ENCODE measurements at places on chromosomes 2 and 18.

DNA sequence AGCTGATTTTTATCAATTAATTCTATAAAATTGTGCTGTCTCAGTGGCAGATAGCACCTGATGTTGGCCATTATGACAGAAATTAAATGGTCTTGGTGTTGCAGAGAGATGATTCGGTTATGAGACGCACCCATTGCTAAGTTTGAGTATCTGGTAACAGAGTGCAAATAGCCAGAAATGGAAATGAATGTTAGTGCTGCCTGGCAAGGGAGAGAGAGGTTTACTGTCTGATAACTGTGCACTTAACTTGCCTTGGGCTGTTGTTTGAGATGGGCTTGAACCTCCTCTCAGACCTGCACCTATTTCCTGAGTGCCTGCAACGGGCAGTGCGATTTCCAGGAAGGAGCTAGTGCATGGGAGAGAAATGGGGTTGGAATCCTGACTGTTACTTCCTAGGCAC, 11.7 kb downstream of the DPYSL5 start:
- DNase-seq, result no peak

- peak; percentile 69 for DNase-seq
Observed at GRCh38 chr2:169507698-169508097, 1.8 kb upstream of the KLHL41 start.

GRCh38 chr18:60870261-60871153, 462.7 kb upstream of the CDH20 start:
- DNase-seq, result no peak

GRCh38 chr2:43430489-43430888, 165.3 kb downstream of the THADA start:
- no peak for DNase-seq

GRCh38 chr2:187718092-187718491, 163.9 kb upstream of the TFPI start:
- no peak for DNase-seq

- no peak for DNase-seq
Observed at GRCh38 chr2:33135645-33136044, 188.9 kb downstream of the LTBP1 start.

- DNase-seq, result no peak
Observed at GRCh38 chr2:142502402-142502801, 371.6 kb upstream of the LRP1B start.

DNA sequence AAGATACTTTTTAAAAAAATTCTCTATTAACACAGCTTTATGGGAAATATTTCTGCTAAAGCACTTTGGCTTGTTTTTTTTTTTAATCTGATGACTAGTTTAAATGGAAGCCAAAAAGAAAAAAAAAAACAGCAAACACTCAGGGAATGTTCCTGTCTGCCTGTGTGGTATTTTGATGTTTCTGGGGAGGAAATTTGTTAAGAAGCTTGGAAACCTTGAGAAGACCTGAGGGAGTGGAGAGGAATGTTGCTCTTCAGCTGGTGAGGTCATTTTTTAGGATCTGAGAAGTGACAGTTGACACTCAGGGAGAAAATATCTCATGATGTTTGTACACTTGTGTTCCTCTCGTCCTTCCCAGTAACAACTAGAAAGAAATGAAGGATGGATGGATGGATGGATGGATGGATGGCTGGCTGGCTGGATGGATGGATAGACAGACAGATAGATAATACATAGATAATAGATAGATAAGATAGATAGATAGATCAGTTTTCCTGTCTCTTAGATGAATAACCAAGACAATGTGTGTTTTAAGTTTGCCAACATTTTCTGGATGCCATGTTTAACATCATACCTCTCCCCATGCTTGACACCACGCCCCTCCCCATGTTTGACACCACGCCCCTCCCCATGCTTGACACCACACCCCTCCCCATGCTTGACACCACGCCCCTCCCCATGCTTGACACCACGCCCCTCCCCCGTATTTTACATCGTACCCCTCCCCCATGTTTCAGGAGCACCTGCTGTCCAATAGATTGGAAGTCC, 84.8 kb downstream of the CTIF start:
- peak; percentile 68 for DNase-seq
